ENCODE measurements at places on chromosomes 7 and 10. TPM values are rescaled to one million over a fixed set of nuclear protein-coding genes. Genes with fewer than 3 reads are reported as not detected.

VWA2 gene
- total RNA-seq, result not detected

TBX20 gene
- total RNA-seq, result 2.8 TPM

GIMAP6 gene
- not detected for total RNA-seq

ASB10 gene
- total RNA-seq, result not detected

ANKRD22 gene
- total RNA-seq, result not detected

MICALL2 gene
- 2.4 TPM for total RNA-seq

All from SK-MEL-5 (cell line).